Type B pancreatic cell (in vitro differentiated cells): ENCODE measurements at places on chromosomes 6 and 20. TPM values are rescaled to one million over a fixed set of nuclear protein-coding genes. Genes with fewer than 3 reads are reported as not detected.

PIM1 gene
- 41.5 and 74.2 TPM in 2 replicates for total RNA-seq

DEFB123 gene
- not detected in 2 replicates for total RNA-seq

EFCAB8 gene
- 0.07 and 0.97 TPM in 2 replicates for total RNA-seq

RRAGD gene
- total RNA-seq, result 18.0 and 19.7 TPM in 2 replicates

AARS2 gene
- total RNA-seq, result 34.3 and 37.3 TPM in 2 replicates

TFEB gene
- total RNA-seq, result 4.6 and 6.2 TPM in 2 replicates

CCN2 gene
- 33.8 and 75.5 TPM in 2 replicates for total RNA-seq

HEY2 gene
- total RNA-seq, result 10.0 and 11.3 TPM in 2 replicates

IP6K3 gene
- 0.75 TPM in 1 of 2 replicates, not detected in the other for total RNA-seq
